ENCODE measurements at places on chromosomes 4 and X. TPM values are rescaled to one million over a fixed set of nuclear protein-coding genes. Genes with fewer than 3 reads are reported as not detected.

The GYG2 gene
- 0.86 TPM for total RNA-seq

The GPR78 gene
- total RNA-seq: 0.78 TPM

The DRP2 gene
- total RNA-seq: 1.8 TPM

The CXCL6 gene
- total RNA-seq: 19.6 TPM

The CDKL2 gene
- total RNA-seq: 2.3 TPM

The FRMD7 gene
- total RNA-seq: 0.03 TPM

The FDCSP gene
- total RNA-seq: not detected

The MGST2 gene
- total RNA-seq: 12.1 TPM

The PF4V1 gene
- total RNA-seq: 2.1 TPM

The MAGEA3 gene
- not detected for total RNA-seq

The GRIA3 gene
- 8.4 TPM for total RNA-seq

The CFP gene
- 0.07 TPM for total RNA-seq

The TMEM255A gene
- total RNA-seq: 0.07 TPM

The PCDH11X gene
- not detected for total RNA-seq

The CT47B1 gene
- not detected for total RNA-seq

The TCEAL7 gene
- 31.7 TPM for total RNA-seq
